Liver (tissue), 10 donors: ENCODE measurements at places on chromosomes 2 and 18. TPM values are rescaled to one million over a fixed set of nuclear protein-coding genes. Genes with fewer than 3 reads are reported as not detected.

The DYNC2LI1 gene
- polyA plus RNA-seq, result 5.4 TPM

The HOXD1 gene
- not detected for polyA plus RNA-seq

- DNase-seq, result peak; percentile 83
Observed at GRCh38 chr2:11477994-11478393, 12.0 kb upstream of the E2F6 start.

DNA sequence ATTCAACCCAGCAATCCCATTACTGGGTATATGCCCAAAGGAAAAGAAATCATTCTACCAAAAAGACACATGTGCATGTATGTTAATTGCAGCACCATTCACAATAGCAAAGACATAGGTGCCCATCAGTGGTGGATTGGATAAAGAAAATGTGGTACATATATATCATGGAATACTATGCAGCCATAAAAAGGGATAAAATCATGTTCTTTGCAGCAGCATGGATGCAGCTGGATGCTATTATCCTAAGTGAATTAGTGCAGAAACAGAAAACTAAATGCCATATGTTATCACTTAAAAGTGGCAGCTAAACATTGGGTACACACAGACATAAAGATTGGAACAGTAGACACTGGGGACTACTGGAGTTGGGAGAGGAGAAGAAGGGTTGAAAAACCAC, 82.2 kb downstream of the MYO3B start:
- no peak for DNase-seq

DNA sequence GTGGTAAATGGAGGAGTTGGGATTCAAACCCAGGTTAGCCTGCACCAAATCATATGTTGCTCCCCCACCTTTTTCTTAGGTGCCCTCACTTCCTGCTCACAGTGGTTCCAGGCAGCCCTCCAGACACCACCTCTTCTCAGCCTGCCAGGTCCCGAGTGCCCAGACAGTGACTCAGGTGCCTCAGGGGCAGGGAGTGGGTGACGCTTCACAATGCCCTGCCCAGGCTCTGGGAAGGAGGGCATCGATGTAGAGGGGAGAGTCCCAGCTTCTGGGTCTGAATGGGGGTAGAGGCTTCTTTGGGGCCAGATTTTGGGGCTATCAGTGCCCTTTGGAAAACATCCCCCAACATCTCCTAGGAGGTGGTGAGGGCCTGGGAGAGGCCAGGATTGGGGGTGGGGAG, 5.2 kb upstream of the DNAJB2 start:
- DNase-seq, result no peak

DNA sequence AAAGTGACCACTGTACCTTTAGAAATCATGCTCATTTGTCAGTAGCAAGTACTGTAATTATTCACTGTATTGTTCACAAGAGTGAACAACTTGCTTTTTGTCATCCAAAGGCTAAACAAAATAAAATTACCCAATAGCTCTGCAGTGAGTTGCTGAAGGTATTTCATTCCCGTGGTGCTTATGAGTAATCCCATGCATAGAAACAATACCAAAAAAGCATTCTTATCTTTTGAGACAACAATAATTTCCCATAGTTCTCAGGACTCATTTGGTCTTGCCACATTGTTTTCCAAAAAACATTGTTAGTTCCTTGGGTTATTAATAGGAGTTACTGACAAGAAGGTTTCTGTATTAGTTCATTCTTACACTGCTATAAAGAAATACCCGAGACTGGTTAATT, 503.2 kb upstream of the FAM98A start:
- no peak for DNase-seq

DNA sequence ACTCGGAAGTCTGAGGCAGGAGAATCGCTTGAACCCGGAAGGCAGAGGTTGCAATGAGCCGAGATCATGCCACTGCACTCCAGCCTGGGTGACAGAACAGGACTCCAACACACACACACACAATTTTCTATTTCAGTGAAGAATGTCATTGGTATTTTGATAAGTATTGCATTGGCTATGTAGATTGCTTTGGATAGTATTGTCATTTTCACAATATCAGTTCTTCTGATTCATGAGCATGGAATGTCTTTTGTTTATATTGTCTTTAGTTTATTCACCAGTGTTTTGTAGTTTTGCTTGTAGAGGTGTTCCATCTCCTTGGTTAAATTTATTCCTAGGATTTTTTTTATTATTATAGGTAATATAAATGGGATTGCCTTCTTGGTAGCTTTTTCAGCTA, 693.4 kb upstream of the SYT4 start:
- no peak for DNase-seq

DNA sequence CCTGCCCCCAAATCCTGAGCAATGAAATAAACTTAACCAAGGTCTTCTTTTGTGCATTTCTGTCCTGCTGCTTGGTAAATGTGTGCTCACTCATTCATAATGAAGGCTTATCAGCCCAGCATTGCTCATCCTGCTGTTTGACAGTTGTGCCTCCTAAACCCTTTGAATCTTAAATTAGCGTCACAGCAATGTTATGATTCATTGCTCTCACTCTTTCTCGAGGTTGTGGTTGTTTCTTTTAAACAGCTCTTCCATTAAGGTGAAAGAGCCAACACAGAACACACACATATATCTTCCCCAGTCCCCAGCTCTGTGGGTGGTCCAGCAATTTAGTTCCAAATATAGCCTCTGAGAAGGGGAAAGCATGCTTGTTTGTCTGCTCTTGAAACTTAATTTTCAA, 84.0 kb downstream of the EVA1A start:
- DNase-seq, result no peak
